Kidney (tissue), 22 donors: ENCODE measurements at places on chromosomes 16 and 17. TPM values are rescaled to one million over a fixed set of nuclear protein-coding genes. Genes with fewer than 3 reads are reported as not detected.

DNA sequence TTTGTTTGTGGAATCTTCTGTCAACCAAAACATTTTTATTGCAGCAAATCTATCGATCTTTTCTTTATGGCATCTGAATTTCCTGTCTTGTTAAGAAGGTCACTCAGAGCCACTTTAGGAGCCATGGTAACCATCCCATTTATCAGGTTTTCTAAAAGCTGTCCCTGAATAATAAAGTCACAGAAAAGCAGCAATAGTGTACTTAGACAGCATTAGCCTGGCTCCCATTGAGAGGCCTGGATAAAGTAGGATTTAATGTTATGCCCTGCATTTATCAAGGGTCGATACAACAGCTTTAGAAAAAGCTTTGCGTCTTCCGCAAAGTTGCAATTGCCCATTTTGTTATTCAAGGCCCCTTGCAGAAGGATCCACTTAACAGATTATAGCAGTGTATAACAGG is 10.1 kb upstream of the CD300LF start:
- H3K36me3 ChIP-seq = no peaks in the 10 kb centered on the region
- no peaks in the 10 kb centered on the region for H3K4me1 ChIP-seq

DNA sequence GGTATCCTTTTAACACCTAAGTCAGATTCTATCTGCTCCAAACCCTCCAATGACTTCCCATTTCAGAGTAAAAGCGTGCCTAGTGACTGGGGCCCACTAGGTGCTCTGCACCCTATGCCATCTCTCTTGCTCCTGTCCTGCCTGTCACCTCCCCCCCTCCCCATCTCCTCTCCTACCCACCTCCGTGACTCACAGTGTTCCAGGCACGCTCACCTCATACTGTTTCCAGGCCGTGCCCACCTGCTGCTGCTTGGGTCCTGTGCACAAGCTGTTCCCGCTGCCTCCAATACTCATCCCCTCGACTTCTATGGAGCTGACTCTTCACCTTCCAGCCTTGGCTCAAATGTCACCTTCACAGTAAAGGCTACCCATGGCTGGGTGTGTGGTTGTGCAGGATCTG is 21.7 kb downstream of the DNAH3 start:
- no peak for DNase-seq
- H3K4me3 ChIP-seq = no peak overlapping the region
- H3K4me1 ChIP-seq = no peaks in the 10 kb centered on the region
- H3K27me3 ChIP-seq = no peaks in the 10 kb centered on the region

GRCh38 chr17:49497148-49498028 is 2.3 kb downstream of the NGFR start:
- H3K27ac ChIP-seq = no peak overlapping the region
- no peaks in the 10 kb centered on the region for H3K4me1 ChIP-seq
- no peak overlapping the region for H3K4me3 ChIP-seq
- H3K36me3 ChIP-seq = no peaks in the 10 kb centered on the region
- peaks cover 16% of the 10 kb centered on the region for H3K27me3 ChIP-seq

MYH3 gene
- total RNA-seq = 2.9 TPM

DNA sequence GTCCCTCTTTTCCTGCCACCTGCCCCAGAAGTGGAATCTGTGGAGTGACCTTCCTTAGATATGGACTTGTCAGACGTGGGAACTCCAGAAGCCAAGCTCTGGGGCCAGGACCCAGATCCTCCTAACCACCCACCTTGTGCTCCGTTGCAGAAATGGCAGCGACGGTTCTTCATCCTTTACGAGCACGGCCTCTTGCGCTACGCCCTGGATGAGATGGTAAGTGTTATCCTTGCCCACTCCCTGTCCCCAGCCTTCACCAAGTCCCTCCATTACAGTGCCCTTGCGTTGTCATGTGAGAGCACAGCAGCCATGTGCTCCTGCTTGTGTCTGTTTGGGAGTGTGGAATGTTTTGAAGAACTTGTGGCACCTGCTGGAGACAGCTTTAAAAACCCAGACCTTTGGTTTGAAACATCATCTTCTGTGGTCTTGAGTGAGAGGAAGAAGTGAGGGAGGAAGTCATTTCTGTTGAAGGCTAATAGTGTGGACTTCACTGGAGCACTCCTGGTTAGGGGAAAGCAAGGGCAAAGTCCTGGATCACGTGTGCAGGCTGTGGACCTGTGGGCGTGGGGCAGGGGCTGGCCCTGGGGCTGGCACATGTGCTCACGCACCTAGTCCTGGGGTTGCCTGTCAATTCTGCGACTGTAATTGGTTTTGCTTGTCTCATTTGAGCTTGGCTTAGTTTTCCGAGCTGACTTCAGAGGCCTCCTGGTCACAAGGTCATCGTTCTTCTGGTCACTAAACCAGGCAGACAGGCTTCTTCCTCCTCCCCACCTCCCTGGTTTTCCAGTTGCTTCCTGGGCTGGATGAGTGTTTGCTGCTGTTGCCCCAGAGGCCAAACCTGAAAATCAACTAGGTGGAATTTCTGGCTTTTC is 35.8 kb downstream of the MPRIP start:
- no peak overlapping the region for H3K4me3 ChIP-seq
- peak overlapping the region; percentile 53 for H3K27ac ChIP-seq
- no peak for DNase-seq
- no peaks in the 10 kb centered on the region for H3K27me3 ChIP-seq

CACNG4 gene
- 0.31 TPM for total RNA-seq

GRCh38 chr17:40778461-40778860 is 3.9 kb downstream of the KRT27 start:
- H3K27ac ChIP-seq = no peak overlapping the region
- no peaks in the 10 kb centered on the region for H3K36me3 ChIP-seq
- no peaks in the 10 kb centered on the region for H3K4me1 ChIP-seq

DNA sequence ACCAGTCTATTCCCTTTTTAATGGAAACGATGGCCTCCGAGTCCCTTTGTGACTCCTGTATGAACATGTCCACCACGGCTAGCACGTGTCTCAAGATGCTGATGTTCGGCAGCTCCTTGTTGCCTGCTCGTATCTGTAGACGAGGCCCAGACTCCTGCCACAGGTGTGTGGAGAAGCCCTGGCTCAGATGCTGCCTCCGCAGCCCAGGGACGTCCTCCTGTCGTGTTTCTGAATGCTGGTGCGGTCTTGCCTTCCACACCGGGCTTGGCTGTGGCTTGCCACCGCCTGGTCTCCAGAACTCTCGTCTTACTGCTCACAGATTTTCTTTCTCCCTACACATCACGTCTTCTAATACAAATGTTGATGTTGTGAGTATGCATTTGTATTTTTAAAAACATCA is 17.0 kb downstream of the FOXF1 start:
- DNase-seq = no peak
- no peak overlapping the region for H3K4me3 ChIP-seq
- H3K27ac ChIP-seq = no peak overlapping the region
- no peaks in the 10 kb centered on the region for H3K27me3 ChIP-seq

DNA sequence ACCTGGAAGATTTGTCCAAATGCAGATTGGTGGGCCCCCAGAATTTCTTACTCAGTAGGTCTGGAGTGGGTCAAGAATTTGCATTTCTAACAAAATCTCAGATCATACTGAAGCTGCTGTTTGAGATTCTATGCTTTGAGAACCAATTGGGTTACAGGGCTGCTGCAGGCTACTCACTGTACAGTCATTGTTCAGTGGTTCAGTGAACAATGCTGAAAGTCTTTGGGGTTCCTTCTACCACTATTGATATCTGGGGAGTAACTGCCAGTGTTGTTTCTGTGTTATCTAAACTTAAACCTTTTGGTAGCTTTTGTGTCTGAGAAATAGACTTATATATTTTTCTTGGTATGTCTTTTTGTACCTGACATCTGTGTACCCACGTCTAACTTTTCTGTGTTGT is 187.5 kb downstream of the TANC2 start:
- H3K27me3 ChIP-seq = no peaks in the 10 kb centered on the region
- no peak overlapping the region for H3K27ac ChIP-seq
- no peaks in the 10 kb centered on the region for H3K36me3 ChIP-seq
- no peak for DNase-seq
- H3K4me1 ChIP-seq = peaks cover 2% of the 10 kb centered on the region

- H3K36me3 ChIP-seq = no peaks in the 10 kb centered on the region
- no peak for DNase-seq
- H3K27ac ChIP-seq = no peak overlapping the region
- no peaks in the 10 kb centered on the region for H3K27me3 ChIP-seq
Measured at GRCh38 chr17:64183815-64184214, 53.9 kb upstream of the ERN1 start.

FOXL1 gene
- total RNA-seq = 2.0 TPM

DNA sequence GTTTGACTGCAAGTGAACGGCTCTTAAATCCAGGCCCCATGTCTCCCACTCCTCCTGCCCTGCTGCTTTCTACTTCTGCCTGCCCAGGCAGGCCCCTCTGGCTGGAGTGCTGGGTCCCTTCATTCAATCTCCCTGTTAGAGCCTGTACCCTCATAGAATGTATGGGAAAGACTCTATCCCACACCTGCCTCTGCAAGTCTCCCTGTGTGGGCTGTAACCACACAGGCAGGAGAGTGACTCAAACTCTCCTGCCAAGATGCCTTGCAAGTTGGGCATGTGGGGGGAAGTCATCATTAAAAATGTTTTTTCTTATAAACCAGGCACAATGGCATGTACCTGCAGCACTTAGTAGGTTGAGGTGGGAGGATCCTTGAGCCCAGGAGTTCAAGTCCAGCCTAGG is 77.5 kb downstream of the PLXDC1 start:
- no peak for DNase-seq
- no peaks in the 10 kb centered on the region for H3K27me3 ChIP-seq
- H3K36me3 ChIP-seq = no peaks in the 10 kb centered on the region
- H3K27ac ChIP-seq = no peak overlapping the region
- H3K4me3 ChIP-seq = no peak overlapping the region

DNA sequence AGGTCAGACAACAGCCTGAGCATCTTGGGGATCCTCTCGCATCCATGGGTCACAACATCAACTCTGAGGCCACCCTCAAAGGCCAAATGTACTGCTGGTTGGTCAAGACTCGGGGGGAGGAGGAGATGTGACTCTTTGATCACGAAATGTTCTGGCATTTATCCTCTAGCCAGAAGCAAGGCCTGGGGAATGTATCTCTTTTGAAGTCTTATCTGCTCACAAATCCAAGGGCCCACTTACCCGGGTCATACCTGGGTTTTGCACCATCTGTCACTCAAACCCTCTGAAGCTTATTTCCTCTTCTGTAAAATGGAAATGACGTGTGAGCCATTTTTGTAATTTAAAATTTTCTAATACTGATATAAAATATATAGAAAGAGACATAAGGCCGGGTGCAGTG is 13.2 kb downstream of the CA7 start:
- no peaks in the 10 kb centered on the region for H3K27me3 ChIP-seq
- no peak overlapping the region for H3K4me3 ChIP-seq
- no peaks in the 10 kb centered on the region for H3K4me1 ChIP-seq
- H3K27ac ChIP-seq = no peak overlapping the region

DNA sequence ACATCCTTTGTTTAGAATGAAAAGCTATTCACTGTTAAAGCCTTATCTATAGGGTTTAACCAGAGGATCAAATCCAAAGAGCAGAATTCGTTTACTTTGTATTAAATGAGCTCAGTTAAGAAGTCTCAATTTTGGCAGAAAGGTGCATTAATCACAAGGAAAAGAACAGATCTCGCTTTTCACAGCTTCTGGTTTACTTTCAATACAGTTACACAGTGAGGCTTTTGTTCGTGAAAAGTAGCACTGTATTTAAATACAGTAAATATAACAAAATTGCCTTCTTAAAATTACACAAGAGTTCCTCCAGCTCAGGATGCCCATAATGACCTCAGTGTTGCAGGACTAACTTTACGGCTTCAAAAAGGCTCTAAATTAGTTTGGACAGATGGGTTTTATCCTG is 669.1 kb upstream of the SALL1 start:
- H3K4me1 ChIP-seq = no peaks in the 10 kb centered on the region
- no peak for DNase-seq
- no peak overlapping the region for H3K4me3 ChIP-seq

- H3K27me3 ChIP-seq = no peaks in the 10 kb centered on the region
- H3K4me1 ChIP-seq = no peaks in the 10 kb centered on the region
- H3K36me3 ChIP-seq = no peaks in the 10 kb centered on the region
- no peak for DNase-seq
- no peak overlapping the region for H3K27ac ChIP-seq
Measured at GRCh38 chr17:6503641-6504195, 52.6 kb downstream of the PITPNM3 start.

- no peak overlapping the region for H3K4me3 ChIP-seq
- H3K27me3 ChIP-seq = peaks cover 2% of the 10 kb centered on the region
- no peak overlapping the region for H3K27ac ChIP-seq
- DNase-seq = no peak
Measured at GRCh38 chr17:1899403-1900000, 69.7 kb downstream of the RPA1 start.

DNA sequence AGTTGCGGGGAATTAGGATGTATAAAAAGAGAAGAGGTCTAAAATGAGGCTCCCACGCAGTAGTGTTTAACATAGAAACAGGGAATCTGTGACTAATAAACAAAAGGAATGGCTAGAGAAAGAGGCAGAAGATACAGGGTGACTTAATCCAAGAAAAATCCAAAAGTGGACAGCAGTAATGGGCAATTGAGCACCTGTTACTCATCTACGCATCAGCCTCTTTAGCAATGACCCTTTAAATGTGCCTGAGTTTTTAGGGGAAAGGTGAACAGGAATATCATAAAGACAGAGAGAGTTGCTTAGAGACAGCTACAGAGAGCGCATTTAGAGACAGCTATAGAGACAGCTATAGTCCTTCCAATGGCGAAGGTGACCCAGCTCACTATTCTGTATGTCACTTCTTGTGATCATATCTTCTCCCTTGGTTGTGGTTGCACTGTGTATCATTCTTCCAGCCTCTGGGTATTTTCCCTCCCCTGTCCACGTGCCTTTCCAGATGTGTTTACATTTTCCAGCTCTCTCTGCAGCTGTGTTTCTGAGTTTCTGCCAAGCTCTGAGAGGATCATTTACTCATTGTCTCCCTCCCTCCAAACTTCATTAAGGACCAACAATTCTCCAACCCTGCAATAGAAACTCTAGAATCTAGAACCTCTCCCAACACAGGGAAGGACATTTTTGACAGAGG is 61.5 kb downstream of the MYOCD start:
- no peak overlapping the region for H3K27ac ChIP-seq
- H3K36me3 ChIP-seq = no peaks in the 10 kb centered on the region
- peaks cover 7% of the 10 kb centered on the region for H3K4me1 ChIP-seq
- no peak overlapping the region for H3K4me3 ChIP-seq

- H3K27ac ChIP-seq = peak overlapping the region; percentile 1
- no peaks in the 10 kb centered on the region for H3K27me3 ChIP-seq
- H3K4me1 ChIP-seq = peaks cover 4% of the 10 kb centered on the region
- H3K4me3 ChIP-seq = no peak overlapping the region
- H3K36me3 ChIP-seq = peaks cover 7% of the 10 kb centered on the region
Measured at GRCh38 chr16:68275611-68276191, 11.4 kb downstream of the SLC7A6 start.
